ENCODE measurements at places on chromosomes 13 and 19.

GRCh38 chr19:28150129-28150528 lies 1062.8 kb downstream of the UQCRFS1 start:
- DNase-seq: no peak

DNA sequence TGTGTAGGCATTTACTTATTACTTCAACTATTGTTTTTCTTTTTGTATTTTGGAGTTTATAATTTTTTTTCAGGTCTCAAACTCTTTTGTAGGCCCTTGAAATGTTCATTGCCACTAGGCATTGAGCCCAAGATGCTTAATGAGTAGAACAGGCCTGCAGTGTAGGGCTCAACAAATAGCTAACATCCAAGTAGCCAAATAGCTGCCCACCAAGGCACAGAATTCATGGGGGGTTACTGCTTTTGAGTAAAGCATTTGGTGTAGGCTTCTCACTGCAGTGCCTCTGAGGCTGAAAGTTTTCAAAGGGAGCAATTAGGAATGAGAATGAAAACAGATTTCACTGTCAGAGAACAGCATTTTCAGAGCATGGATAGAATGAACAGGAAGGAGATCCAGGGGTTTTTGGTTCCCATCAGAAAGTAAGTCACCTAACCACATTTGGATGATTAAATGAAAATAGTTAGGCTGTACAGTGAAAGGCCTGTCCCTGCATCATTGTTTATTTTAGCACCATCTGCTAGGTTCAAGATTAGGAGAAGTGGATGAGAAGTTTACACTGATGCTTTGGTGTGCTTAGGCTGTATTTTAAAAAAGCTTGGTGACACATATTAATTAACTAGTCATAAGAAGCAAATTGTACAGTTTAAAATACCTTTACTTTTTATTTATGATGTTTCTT lies 61.0 kb downstream of the EDNRB start:
- no peak for DNase-seq

GRCh38 chr13:109162248-109163036 lies 533.0 kb downstream of the MYO16 start:
- peak; percentile 75 for DNase-seq

- DNase-seq: peak; percentile 69
These were observed 3.7 kb downstream of the ANGPTL8 start for GRCh38 chr19:11242864-11243797.

- no peak for DNase-seq
These were observed 11.6 kb downstream of the ATP4B start for GRCh38 chr13:113646376-113646775.

DNA sequence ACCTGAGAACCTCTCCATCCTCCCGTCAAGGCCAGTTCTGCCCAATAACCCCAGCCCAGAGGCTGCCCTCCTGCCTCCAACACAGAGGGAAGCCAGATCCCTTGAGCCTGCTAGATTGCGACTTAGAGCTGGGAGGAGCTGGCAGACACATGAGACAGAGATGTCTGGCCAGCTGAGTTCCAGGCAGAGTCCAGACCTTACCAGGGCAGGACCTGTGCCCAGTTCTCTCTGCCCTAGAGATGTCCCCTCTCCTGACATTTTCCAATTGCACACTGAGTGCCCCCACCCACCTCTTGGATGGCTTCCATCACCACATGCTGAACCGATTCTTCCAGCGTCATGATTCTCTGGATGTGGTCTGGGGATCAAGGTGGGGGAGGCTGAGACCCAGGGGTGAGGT lies 3.0 kb downstream of the HOOK2 start:
- DNase-seq: no peak

GRCh38 chr19:28242317-28242927 lies 970.5 kb downstream of the UQCRFS1 start:
- DNase-seq: peak; percentile 62

GRCh38 chr19:37905946-37906868 lies at the start of gene WDR87:
Gene WDR87 (minus strand): TSS chr19:37906594. CDS start chr19:37898239, 8,355 bp downstream.
- DNase-seq: no peak

- no peak for DNase-seq
These were observed 10.6 kb downstream of the ATP11A start for GRCh38 chr13:112700291-112701060.

DNA sequence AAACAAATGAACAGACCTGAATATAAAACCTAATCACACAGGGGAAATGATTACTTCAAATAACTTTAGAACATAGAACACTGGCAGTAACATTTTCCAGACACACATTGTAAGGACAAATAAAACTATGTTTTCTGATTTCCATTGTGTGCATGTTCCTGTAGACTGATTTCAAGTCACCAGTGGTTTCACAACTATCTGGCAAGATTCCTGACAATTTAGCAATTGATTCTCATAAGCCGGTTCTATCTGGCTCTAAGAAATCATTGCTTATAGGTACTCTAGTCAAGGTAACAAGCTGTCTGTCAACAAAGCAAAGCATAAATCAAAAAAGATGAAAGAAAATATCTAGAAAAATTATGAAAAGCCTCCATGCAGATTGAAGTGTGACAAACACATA lies 19.6 kb upstream of the PCCA start:
- DNase-seq: no peak

DNA sequence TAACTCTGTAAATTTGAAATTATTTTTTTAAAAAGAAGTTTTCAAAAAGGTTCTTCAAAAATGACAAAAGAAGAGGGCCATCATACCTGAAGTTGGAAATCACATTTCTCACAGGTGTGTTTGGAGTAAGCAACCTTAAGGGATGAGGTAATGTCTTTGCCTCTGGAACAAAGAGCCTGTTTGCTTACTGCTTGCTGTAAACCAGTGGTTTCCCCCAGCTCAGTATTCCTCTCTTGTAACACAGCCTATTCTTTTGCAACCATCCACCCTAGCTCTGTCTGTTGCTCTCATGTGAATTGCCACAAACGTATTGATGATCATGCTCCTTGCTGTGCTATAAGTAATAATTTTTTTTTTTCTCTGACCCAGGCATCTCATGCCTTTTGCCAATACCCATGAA lies 38.1 kb downstream of the UCHL3 start:
- DNase-seq: no peak

- no peak for DNase-seq
These were observed 168.4 kb downstream of the PCDH9 start for GRCh38 chr13:67061750-67062149.

DNA sequence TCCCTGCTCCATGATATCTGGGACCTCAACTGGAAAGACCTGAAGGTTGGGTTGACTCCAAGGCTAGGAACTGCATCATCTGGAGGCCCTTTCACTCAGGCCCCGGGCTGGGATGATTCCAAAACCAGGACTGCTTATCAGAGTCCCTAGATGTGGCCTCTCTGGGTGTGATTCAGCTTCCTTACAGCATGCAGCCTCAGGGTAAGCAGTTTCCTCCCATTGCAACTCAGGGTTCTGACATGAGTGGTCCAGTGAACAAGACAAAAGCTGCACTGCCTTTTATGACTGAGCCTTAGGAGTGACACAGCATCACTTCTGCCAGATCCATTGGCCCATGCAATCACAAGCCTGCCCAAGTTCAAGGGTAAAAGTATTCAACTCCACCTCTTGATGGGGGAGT lies 502.8 kb downstream of the COG6 start:
- no peak for DNase-seq

DNA sequence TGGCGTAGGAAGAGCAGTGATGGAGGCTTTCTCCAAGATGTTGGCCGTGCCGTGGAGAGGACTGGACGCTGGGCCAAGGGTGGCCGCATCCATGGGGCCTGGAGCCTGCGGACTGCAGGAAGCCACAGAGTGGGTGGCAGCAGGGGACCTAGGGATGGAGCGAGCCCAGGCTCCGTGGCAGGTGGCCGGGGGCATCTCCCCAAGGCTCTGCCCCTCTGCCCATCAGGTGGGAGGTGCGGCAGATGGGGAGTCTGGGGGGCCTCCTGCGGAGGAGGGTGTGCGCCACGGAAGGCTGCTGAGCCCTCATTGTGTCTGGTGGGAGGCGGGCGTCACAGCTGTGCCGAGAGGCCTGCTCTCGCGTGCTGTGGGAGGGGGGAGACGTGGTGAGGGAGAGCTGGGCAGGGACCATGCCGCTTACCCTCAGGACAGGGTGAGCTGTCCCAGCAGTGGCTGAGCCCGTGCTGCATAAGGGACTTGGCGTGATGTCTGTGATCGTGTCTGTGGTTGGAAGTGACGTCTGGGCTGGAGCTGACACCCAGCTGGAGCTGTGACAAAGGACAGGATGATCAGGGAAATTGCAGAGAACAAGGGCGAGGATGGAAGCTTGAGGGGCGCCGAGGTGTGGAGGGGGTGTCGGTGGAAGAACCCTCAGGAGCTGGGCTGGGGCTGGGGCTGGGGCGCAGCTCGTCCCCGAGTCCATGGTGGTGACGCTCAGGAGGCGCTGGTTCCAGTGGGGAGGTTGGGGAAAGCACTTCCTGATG lies 13.4 kb downstream of the MCF2L start:
- DNase-seq: no peak

- DNase-seq: no peak
These were observed 1.7 kb downstream of the GAPDHS start for GRCh38 chr19:35534803-35535480.

DNA sequence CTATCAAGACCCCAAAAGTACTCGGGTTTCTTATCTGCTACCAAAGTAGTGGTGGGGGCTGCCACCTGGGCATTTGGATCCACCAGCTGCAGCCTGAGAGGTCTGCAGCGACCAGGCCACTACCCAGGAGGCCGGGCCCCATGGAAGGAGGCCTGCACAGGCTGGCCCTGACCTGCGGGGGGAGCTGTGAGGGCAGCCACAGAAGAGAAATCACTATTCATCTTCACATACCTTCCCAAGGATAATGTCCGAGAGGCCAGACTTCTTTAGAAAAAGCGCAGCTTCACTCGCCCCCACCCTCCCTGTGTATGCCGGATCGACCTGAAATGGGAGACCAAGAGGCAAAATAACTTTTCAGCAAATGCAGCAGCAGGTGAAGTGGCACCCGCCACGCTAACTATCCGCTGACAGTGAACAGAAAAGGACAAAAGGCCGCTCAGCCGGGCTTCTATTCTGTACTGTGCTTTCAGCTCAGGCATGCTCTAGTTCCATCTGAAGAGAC lies 30.1 kb downstream of the EPS15L1 start:
- DNase-seq: peak; percentile 57

DNA sequence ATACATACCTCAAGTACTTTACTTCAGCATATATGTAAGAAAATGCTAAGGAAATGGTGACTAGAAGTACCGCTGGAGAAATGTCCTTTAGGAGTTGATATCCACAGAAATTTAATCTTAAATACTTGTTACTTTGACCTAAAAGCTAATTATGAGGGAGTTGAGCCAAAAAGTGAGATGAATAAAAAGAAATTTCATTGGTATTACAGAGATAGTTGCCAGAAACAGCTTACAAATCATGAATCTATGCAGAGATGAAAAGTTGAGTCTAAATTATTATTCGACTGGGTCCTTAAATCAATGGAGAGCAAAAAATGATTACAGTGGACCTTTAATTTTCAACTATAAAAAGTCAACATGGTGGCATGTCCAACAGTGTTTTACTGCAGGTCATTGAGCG lies 160.9 kb downstream of the MZT1 start:
- DNase-seq: no peak

GRCh38 chr13:50082426-50083281 lies 67.4 kb downstream of the KCNRG start:
- DNase-seq: peak; percentile 89

- DNase-seq: no peak
These were observed 15.7 kb upstream of the FXYD3 start for GRCh38 chr19:35099897-35100275.

DNA sequence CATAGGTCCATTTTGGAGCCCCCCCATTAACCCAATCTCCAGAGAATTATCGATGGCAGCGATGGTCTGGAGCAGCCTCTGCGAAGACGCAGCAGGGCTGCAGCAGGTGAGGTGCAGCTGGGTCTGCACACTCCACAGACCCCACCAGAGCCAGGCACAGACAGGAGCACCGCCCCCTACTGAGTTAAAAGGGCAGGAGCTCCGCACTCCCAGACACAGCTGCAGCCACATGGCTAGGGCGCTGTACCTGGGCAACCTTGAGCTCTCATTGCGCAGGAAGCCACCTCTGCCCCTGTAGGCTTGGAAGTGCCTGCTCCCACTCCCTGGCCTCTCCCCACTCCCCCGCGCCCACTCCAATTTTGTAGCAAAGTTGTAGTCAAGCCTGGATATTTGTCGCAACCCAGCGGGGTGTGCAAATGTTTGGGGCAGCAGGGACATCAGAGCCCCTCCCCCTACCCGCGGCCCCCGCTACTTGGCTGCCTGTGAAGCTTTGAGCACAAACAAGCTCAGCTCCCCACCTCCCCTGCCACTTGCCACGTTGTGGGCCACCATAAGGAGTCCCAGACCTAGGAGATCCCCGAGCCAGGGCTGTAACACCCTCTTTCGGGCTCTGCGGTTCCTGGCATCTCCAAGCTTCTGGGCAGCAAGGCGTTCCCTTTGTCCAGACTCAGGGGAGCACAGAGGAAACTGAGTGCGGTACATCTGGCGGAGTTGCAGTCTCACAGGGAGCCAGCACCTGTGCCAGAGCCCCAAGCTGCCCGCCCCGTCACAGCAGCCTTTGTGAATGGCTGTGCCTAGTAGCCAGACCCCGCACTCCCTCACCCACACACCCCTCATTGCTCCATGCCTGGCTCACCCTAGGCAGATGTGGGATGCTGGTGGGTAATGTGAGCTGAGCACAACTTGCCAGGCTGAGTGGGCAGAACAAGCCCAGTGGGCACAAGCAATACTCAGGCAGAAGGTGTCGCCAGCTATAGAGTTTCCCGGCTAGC lies 949.7 kb upstream of the SLITRK1 start:
- no peak for DNase-seq

DNA sequence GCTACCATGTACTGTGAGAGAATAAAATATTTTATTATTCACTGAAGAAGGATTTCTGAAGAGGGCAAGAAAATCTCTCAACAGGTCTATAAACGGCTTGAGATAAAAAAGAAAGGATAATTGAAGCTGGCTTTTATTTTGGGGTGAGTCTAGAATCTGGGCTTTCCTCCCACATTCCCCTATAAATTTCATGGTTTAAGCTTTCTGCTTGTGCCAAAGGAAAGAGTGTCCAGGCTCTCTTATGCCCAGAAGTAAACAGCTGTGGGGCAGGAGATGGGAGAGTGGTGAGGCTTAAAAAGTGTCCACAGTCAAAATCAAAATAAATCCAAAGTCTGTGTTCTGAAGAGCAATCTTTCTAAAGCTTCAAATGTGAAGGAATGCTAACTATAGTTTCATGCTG lies 942.2 kb upstream of the MIR17HG start:
- no peak for DNase-seq

DNA sequence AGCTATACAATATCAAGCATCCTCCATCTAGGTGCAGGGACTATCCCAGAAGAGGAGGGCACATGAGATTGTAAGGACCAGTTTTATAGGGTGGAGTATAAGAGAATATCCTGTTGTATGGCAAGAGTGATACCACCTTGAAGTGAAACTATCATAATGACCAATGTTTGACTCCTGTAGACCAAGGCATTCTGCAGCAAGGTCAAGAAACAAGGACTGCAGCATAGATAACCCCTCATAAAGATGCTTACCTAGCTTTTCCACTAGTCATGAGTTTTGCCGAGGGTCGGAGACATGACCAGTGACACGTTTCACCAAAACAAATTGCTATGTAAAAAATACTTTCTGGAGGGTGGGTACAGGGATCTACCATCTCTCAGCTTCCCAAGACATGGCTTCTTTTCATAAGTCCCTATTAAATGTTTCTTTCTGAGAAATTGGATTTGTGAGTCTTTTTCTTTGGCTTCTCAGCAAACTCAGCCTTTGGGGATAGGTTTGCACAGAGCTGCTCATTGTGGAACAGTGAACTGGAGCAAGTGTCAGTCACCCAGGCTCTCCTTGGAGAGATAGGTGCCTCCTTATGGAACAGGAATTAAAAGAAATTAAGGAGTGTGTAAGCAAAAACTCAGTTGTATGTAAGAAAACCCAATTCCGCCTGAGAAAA lies 28.2 kb upstream of the CYSLTR2 start:
- no peak for DNase-seq

- DNase-seq: no peak
These were observed 339.1 kb upstream of the OBI1 start for GRCh38 chr13:78997902-78998629.

All from KBM-7 (cell line).